ENCODE measurements at places on chromosomes 11 and 22. TPM values are rescaled to one million over a fixed set of nuclear protein-coding genes. Genes with fewer than 3 reads are reported as not detected.
A peak's percentile ranks its signal among the peaks of the same experiment; 100 is the strongest.

The ABCC8 gene
- total RNA-seq: not detected

The C22orf31 gene
- total RNA-seq: not detected

DNA sequence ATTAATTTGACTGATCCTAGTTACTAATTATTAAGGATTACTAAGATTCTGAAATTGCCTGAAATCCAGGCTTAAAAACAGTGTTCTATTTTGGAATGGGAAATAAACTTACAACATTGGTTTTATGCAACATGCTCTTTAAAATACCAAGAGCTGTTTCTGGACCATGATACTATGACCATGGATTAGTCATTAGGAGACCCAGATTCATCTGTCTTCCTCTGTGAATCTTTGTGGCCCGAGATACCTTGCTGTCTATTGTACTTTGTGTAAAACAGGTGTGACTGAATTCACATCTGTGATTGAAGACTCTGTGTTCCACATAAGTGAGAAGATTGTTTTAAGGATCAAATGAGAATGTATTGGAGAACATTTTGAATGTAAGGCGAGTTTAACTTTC is 98.8 kb downstream of the HSD17B12 start:
- no peaks in the 10 kb centered on the region for H3K36me3 ChIP-seq
- no peaks in the 10 kb centered on the region for H3K27me3 ChIP-seq
- DNase-seq: no peak
- H3K4me3 ChIP-seq: no peak overlapping the region
- peaks cover 14% of the 10 kb centered on the region for H3K4me1 ChIP-seq

- H3K4me3 ChIP-seq: no peak overlapping the region
- no peak for DNase-seq
- no peaks in the 10 kb centered on the region for H3K4me1 ChIP-seq
- H3K36me3 ChIP-seq: no peaks in the 10 kb centered on the region
- H3K27ac ChIP-seq: no peak overlapping the region
- H3K27me3 ChIP-seq: no peaks in the 10 kb centered on the region
Measured at GRCh38 chr22:43246188-43246587, 59.3 kb upstream of the TTLL12 start.

GRCh38 chr22:42310291-42311015 is 40.0 kb upstream of the TCF20 start:
- no peaks in the 10 kb centered on the region for H3K36me3 ChIP-seq
- H3K4me1 ChIP-seq: peaks cover 58% of the 10 kb centered on the region
- H3K4me3 ChIP-seq: no peak overlapping the region
- peak overlapping the region; percentile 86 for H3K27ac ChIP-seq
- H3K27me3 ChIP-seq: no peaks in the 10 kb centered on the region

- H3K27ac ChIP-seq: no peak overlapping the region
- no peaks in the 10 kb centered on the region for H3K36me3 ChIP-seq
- no peak for DNase-seq
- no peaks in the 10 kb centered on the region for H3K27me3 ChIP-seq
- no peaks in the 10 kb centered on the region for H3K4me1 ChIP-seq
Measured at GRCh38 chr11:24093375-24093774, 403.5 kb upstream of the LUZP2 start.
